ENCODE measurements at places on chromosomes 3 and 15.

DNA sequence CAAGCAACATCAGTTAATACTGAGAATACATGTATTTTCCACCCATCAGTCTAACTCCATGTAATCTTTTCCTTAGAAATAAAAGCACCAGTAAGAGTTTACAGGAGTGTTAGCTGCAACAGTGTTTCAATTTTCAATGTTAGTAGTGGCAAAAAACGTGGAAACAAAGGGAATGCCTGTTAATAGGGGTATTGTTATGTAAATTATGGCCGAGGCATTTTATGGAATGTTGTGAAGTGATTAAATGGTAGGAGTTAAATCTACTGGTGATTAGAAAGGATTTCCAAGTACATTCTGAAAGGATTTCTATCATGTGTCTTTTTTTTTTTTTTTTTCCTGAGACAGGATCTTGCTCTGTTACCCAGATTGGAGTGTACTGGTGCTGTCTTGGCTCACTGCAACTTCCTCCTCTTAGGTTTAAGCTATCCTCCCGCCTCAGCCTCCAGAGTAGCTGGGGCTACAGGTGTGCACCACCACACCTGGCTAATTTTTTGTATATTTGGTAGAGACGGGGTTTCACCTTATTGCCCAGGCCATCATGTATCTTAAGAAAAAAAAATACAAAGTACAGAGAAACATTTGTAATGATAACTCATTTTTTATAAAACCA lies 6.6 kb downstream of the ATP6V1A start:
- DNase-seq: no peak

DNA sequence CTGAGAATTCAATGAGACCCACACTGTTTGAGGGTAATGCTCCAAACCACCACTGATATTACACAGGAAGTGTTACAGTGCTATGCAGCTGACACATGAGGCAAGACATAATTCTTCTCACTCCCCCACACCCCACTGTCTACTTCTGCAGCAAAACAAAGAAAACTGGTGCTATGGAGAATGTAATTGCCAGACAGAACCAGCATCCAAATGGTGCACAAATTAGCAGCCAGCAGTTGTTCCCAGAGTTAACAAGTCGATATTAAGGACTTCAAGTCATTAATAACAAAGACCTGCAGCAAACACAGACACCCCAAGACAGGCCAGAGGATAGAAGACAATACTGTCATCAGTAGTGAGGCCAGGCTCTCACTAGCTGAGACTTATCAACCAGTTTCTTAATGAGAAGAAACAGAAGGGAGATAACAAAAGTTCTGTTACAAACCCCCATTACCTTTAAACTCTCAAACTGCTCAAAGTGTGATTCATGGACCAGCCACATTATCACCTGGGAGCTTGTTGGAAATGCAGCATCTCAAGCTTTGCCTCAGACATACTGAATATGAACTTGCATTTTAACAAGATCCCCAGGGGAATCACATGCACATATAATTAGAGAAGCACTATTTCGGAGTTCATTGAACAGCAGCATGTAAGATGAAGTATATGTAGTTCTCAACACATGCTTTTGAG lies 58.7 kb upstream of the FNDC3B start:
- no peak for DNase-seq

DNA sequence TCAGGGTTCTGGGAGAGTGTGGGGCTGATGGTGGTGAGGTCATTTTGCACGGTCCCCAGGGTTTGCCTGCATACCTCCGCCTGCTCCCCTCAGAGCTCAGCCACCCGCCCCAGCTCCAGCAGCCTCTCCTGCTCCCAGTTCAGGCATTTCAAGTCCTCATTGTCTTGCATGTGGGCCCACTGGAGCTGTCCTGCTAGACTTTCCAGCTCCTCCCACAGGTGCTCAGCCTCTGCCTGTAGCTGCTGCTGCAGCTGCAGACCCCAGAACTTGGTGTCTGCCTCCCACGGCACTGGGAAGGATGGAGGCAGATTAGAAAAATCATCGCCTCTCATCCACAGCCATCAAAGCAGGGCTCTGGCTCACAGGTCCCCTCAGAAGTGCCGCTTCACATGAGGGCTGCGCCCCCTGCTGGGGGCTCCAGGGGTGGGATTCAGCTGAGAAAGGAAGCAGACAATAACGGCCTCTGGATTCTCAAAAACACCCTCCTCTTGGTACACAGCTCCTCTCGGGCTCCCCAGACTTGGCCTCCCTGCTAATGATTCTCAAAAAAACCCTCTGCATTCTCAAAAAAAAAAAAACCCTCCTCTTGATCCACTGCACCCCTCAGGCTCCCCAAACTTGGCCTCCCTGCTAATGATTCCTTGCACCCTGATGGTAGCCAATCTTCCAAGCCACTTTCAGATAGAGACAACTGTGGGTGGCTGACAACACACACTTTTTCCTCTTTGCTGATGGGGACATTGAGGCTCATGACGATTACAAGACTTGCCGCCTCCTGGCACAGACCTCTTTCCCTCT lies 89.3 kb upstream of the C2CD4B start:
- DNase-seq: peak; percentile 33

GRCh38 chr15:63836579-63836978 lies 2.8 kb upstream of the HERC1 start:
- no peak for DNase-seq

DNA sequence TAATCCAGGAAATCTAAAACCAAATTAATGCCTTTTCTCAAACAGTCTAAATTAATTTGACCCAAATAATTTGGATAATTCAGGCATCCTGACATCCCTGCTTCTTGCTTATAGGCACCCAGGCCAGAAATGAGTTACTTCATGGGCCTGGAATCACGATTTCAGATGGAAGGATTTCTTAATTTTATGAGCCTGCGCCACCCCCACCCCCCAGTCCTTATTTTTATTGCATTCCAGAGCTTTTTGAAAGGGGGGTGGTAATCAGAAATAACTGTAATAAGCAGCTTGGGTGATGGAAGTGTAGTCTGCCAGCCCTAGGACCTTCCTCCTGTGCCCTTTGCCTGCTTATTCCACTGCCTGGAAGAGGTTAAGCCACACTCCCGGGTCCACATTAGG lies 1.3 kb downstream of the AP2M1 start:
- DNase-seq: no peak

DNA sequence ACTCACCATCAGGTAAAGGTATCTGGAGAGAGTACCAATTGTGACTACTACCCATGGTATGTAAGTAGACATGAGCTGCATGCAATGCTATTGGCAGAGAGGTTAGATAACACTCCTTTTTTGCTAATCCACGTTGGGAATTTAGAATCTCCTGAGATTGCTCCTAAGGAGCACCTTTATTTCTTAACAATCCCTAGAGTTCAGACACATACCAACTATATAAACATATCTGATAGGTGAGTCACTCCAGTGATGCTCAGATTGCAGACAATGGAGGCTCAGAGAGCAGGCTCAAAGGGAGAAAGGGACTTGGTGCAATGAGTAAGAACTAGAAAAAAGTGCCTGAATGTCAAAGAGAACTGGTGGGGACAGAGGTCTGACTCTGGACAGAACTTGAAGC lies 47.0 kb upstream of the LRRFIP2 start:
- DNase-seq: no peak

- DNase-seq: no peak
Measured at GRCh38 chr3:124856677-124857076, 30.5 kb downstream of the ITGB5 start.

- DNase-seq: no peak
Measured at GRCh38 chr3:168081171-168081771, 14.5 kb downstream of the GOLIM4 start.

DNA sequence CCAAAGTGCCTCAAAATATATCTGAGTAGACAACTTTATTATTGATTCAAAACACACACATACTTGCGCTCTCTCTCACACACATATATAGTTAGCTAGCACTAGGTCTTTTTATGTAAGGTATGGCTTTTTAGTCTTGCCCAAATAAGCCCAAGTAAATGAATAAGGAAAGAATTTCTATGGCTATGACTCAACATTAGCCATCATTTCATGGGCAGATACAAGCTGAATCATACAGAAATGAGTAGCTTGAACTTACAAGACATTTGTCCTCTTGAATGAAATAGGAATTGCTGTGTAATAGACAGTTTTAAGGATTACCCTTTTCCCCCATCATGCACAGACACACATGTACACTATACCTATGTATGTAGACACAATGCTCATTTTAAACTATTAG lies 4.9 kb downstream of the CADPS start:
- DNase-seq: no peak

GRCh38 chr15:87944050-87944449 lies 312.5 kb downstream of the NTRK3 start:
- no peak for DNase-seq

GRCh38 chr3:176870451-176870850 lies 326.8 kb downstream of the TBL1XR1 start:
- DNase-seq: no peak

GRCh38 chr3:123695731-123696640 lies 111.1 kb upstream of the HACD2 start:
- DNase-seq: no peak

DNA sequence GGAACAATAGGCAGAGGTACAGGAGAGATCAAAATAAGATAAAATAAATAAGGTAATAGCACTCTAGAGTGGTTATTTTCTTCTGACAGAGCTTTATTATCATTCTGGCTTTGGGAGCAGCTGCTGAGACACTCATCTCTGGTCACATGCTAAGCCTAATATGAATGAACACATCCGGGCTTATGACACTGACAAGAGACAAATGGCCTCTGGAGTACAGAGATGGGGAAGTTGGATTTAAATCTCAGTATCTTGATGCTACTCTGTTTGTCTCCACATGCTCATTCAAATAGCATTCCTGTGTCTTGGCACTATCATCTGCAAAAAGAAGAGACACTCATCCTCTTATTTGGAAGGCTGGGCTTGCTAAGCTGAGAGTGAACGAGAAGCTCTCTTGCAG lies 55.6 kb downstream of the TMEM45A start:
- DNase-seq: no peak

- DNase-seq: no peak
Measured at GRCh38 chr3:46678280-46678679, 15.2 kb downstream of the ALS2CL start.

DNA sequence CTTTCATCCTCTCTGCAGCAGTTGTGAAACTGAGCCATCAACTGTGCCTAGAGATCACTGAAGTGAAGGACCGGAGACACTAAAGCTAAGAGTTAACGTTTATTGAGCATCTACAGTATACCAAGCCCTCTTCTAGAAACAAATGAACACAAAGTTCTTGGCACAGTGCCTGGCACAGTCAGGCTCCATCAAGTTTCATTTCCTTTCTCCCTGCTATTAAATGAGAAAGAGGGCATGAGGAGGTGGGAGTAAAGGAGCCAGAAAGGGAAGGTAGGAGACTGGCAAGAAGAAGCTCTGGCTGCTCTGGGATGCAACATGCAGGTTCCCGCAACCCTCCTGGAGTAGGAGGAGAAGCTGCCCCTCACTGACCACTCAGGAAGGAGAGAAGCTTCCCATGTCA lies 30.6 kb downstream of the CYP19A1 start:
- DNase-seq: no peak

GRCh38 chr3:71537211-71537611 lies 46.3 kb downstream of the FOXP1 start:
- no peak for DNase-seq

- DNase-seq: no peak
Measured at GRCh38 chr3:184907681-184908649, 96.0 kb downstream of the VPS8 start.

DNA sequence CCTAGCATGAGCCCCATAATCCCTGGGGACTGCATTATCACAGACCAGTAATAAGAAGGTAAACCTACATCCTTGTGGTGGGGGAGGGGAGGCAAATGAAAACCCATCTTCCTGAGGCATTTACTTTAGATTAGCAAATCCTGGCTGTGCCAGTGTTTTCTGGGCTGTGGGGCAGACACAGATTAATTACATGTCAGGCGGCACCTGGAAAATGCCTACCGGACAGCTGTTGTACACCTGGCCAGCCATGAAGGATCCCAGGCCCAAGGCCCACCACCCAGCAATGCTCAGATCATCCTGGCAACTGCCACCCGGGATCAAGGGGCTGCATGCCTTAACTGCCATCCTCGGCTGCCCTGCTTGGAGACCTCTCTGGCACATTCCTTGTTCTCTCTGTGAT lies 59.1 kb upstream of the RASA2 start:
- DNase-seq: no peak

- no peak for DNase-seq
Measured at GRCh38 chr3:156795890-156796481, 30.2 kb upstream of the LEKR1 start.

GRCh38 chr15:34578283-34578674 lies 5.2 kb downstream of the GOLGA8B start:
- no peak for DNase-seq

DNA sequence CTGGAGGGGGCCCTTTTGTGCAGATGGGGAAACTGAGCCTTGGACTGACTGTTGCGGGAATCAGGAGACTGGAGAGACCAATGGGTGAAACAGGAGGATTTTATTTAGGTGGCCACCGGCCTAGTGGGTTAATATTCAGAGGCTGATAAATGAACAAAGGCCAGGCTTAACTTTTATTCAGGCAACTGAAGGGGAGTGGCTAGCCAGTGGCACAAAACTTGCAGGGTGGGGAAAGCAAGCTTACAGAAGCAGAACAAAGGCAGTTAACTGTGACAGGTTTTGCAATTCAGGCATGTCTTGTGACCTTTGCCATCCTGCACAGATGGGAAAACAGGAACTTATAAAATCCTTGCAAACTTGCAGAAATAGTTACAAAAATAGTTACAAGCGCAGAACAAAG lies 24.9 kb upstream of the ACAD9 start:
- DNase-seq: no peak

GRCh38 chr3:196344663-196345062 lies 6.5 kb upstream of the TM4SF19 start:
- DNase-seq: peak; percentile 35

DNA sequence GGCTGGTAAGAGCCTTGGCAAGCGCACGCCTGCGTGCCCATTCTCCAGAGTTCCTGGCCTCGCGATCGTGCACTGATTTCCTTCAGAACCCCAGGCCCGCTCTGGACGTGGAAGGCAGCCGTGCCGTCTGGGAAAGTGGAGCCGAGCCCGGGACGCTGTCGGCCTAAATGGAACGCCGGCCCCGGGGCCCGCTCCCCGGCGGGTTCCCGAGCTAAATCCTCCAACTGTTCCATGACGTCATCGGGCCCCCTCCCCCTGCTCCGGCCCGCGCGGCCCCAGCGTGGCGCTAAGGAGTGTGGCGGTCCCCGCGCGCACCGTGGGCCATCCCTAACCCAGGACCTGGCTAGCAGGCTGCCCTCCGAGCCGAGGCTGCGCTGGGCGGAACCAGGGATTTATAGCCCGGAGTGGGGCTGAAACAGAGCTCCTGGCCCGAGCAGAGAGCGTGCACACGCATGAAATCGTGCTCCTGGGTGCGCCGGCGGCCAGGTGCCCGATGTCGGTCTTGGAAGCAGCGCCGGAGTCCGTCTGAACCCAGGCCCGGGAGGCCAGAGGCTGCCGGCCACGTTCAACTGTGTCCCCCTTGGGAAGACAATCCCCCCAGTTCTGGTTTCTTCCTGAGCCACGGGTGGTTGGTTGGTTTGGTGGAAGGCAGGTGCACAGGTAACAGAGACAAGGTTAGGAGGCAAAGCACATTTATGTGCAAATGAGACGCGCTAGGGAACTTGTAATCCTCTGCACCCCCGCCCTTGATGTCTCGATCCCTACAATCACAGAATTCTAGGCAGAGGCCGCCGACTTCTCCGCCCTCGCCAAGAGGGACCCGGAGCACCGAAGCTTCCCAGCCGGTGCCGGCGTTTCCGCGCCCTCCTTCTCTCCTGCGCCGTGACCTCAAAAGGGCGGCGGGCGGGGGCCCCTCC lies 84.9 kb upstream of the ETV5 start:
- DNase-seq: no peak

All from GM12891 (cell line).